ENCODE measurements at places on chromosomes 4 and X. TPM values are rescaled to one million over a fixed set of nuclear protein-coding genes. Genes with fewer than 3 reads are reported as not detected.
A peak's percentile ranks its signal among the peaks of the same experiment; 100 is the strongest.

PGK1 gene
- total RNA-seq: 104 TPM

LUZP4 gene
- total RNA-seq: not detected

LRCH2 gene
- 0.58 TPM for total RNA-seq

BGN gene
- total RNA-seq: 64.3 TPM

RRH gene
- total RNA-seq: not detected

ATOH1 gene
- not detected for total RNA-seq

OTC gene
- total RNA-seq: not detected

NAP1L3 gene
- total RNA-seq: not detected

DNA sequence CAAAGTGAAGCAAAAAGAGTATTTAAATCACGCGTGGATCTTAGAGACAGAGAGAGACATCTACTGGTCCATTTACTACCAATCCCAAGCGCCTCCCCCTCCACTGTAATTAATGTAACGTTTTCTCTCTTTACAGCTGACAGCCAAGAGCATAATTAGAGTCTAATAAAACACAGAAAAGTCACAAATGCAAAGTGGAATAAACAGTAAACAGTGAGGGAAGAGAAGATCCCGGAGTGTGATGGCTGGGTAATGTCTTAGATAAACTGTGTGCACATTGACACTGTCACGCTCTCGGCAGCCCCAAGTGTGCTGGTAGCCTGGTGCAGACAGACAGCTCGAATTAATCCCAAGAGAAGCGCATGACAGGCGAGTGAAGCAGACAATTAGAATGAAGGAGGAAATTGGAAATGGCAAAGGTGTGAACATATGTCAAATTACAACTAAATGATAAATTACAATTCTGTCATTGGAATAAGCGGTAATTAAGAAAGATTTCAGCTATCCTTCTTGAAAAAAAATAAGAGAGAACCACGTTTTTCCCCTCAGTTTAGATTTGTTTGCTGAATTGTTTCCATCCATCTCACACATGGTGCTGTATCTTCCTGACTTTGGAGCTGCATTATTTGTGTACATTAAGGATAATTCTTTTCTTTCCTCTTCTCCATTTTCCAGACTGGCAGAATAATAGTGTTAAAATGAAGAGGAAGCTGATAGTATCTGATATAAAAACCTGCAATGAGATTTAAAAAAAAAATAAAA is 100.1 kb downstream of the CXXC4 start:
- H3K36me3 ChIP-seq: no peaks in the 10 kb centered on the region
- H3K4me1 ChIP-seq: no peaks in the 10 kb centered on the region
- no peaks in the 10 kb centered on the region for H3K27me3 ChIP-seq
- no peak overlapping the region for H3K27ac ChIP-seq
- DNase-seq: peak; percentile 24

- no peaks in the 10 kb centered on the region for H3K36me3 ChIP-seq
- no peak overlapping the region for H3K27ac ChIP-seq
- no peak overlapping the region for H3K4me3 ChIP-seq
- no peaks in the 10 kb centered on the region for H3K27me3 ChIP-seq
- DNase-seq: peak; percentile 32
Measured at GRCh38 chrX:154918060-154918483, 31.9 kb downstream of the F8A1 start.

DNA sequence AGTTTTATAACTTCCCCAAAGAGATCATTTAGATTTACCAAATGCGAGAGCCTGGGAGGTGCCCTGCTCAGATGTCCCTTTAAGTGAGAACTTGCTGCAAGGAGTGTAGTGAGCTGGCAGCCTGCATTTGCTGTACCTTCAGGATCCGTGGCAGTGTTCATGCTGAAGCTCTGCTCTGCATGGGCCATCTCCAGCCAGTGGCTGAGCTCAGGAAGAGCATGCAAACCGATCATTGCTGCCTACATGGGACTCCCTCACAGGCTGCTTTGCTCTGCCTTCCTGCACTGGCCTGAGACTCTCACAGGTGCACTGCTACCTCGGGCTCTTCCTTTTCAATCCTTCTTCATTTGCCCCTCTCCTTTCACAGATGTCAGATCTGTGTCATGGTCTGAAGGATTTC is 152.0 kb upstream of the SFRP2 start:
- no peak overlapping the region for H3K4me3 ChIP-seq
- no peak overlapping the region for H3K27ac ChIP-seq

DNA sequence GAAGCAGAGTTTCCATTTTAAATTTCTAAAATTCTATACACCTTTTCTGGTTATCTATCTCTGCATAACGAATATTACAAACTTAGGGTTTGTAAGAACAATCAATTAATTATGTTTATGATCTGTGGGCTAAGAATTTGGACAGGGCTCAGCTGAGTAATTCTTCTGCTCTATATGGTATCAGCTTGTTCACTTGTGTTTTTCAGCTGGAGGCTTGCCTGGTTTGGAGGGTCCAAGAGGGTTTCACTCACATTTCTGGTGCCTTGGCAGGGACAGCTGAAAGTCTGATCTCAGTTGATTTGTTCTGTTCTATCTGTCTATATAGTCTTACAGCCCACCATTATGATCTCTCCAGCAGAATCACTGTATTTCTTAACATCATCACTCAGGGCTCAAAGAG is 57.8 kb upstream of the ADGRA3 start:
- H3K27ac ChIP-seq: no peak overlapping the region
- H3K27me3 ChIP-seq: no peaks in the 10 kb centered on the region
- H3K4me1 ChIP-seq: no peaks in the 10 kb centered on the region
- H3K4me3 ChIP-seq: no peak overlapping the region

DNA sequence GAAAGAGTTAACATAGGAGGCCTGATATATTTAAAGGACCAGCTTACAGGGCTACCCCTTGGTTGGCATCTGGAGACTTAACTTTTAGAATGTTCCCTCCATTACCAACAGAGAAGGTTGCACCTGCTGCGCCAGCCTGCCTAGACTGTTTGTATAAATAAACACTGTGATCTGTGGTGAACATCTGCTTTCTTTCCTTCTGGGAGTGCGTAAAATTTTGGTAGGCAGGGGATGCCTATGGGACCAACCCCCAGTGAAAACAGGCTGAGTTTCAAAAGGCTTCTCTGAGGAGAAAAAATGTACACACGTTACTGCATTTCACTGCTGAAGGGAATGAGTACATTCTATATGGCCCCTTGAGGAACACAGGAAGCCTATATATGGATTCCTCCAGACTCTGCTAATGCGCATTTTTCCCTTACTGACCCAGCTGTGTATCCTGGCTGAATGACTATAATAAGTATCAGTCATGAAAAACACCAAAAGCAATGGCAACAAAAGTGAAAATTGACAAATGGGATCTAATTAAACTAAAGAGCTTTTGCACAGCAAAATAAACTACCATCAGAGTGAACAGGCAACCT is 13.8 kb downstream of the CENPC start:
- H3K36me3 ChIP-seq: peaks cover 77% of the 10 kb centered on the region
- no peak for DNase-seq
- no peaks in the 10 kb centered on the region for H3K4me1 ChIP-seq
- H3K27me3 ChIP-seq: no peaks in the 10 kb centered on the region
- H3K27ac ChIP-seq: no peak overlapping the region

DNA sequence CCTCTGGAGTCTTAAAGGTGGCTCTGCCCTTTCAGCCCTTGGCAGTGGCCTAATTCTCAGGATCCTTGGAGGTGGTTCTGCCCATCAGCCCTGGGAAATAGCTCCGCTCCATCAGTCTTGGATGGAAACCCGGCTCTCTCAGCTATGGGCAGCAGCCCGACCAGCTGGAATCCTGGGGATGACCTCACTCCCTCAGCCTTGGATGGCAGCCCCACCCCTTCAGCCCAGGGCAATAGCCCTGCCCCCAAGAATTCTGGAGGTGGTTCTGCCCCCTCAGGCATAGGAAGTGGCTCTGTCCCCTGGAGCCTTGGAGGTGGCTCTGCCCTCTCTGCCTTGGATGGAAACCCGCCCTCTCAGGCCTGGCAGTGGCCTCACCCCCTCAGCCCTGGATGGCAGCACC is 127.7 kb downstream of the RBMX2 start:
- H3K27me3 ChIP-seq: no peaks in the 10 kb centered on the region
- H3K4me1 ChIP-seq: no peaks in the 10 kb centered on the region
- no peak overlapping the region for H3K4me3 ChIP-seq
- no peaks in the 10 kb centered on the region for H3K36me3 ChIP-seq
- no peak for DNase-seq

DNA sequence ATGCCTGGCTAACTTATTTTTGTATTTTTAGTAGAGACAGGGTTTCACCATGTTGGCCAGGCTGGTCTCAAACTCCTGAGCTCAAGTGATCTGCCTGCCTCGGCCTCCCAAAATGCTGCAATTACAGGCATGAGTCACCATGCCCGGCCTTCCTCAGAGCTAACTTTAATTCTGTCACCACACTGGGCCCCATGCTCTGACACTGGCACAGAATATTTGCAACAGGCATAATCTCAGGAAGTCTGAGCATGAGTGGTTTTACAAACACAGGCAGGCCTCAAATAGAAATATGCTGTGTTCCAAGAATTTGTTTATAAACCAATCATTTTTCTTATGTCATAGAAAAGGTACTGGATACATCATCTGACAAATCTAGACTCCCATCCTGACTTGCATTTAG is 32.7 kb upstream of the FAM9C start:
- no peaks in the 10 kb centered on the region for H3K4me1 ChIP-seq
- no peak for DNase-seq
- H3K36me3 ChIP-seq: no peaks in the 10 kb centered on the region
- H3K4me3 ChIP-seq: no peak overlapping the region
- no peaks in the 10 kb centered on the region for H3K27me3 ChIP-seq

DNA sequence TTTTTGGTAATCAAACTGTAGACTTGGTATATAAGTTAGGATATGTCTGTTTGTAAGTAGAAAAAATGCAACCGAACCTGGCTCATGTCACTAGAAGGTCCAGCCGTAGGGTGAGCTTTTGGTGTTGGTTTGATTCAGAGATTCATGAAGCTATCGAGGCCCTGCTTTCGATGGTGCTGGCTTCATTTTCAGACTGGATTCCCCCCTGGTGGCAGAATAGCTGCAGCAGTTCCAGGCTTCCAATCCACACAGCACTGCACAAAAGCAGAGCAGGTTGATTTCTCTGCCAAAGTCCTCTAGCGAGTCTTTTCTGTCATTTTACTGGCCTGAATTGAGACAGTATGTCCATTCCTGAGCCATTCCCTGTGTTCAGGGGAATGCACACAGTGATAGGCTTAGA is 33.1 kb downstream of the PDK3 start:
- peaks cover 16% of the 10 kb centered on the region for H3K4me1 ChIP-seq
- no peaks in the 10 kb centered on the region for H3K27me3 ChIP-seq
- H3K27ac ChIP-seq: no peak overlapping the region
- no peak overlapping the region for H3K4me3 ChIP-seq

DNA sequence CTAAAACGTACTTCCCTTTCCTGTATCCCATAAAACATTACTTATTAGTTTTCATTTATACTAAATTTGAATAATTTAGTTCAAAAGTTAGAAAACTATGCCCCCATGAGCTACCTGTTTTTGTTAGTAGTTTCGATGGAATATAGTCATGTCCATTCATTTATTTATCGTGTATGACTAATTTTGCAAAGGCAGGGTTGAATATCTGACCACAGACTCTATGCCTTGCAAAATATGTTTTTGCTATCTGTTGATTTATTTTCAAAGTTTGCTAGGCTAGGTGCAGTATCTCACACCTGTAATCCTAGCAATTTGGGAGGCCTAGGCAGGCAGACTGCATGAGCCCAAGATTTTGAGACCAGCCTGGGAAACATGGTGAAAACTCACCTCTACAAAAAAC is 78.4 kb downstream of the PDS5A start:
- peaks cover 8% of the 10 kb centered on the region for H3K4me1 ChIP-seq
- DNase-seq: no peak
- H3K36me3 ChIP-seq: peaks cover 29% of the 10 kb centered on the region
- no peak overlapping the region for H3K4me3 ChIP-seq

- H3K27ac ChIP-seq: no peak overlapping the region
- H3K4me1 ChIP-seq: peaks cover 31% of the 10 kb centered on the region
- no peaks in the 10 kb centered on the region for H3K36me3 ChIP-seq
- DNase-seq: peak; percentile 49
Measured at GRCh38 chr4:52840531-52841370, 21.4 kb upstream of the RASL11B start.

- no peak for DNase-seq
Measured at GRCh38 chr4:168433571-168433970, 46.7 kb downstream of the DDX60L start.

DNA sequence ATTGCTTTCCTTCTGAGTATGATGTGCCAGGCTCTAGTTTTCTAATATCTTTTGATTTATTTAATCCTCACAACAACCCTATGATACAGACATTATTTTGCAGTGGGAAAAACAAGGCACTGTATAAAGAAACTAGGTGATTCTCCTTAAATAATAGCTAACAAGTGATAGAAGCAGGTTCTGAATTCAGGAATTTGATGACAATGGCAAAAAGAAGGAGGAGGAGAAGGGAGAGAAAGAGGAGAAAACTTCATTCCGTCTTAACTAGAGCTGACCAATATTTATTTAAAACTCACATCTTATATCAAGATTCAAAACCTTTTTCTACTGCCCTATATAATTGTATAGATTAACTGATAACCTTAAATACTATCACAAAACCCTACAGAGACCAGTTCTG is 1477.1 kb upstream of the PCDH7 start:
- DNase-seq: no peak
- no peaks in the 10 kb centered on the region for H3K36me3 ChIP-seq

DNA sequence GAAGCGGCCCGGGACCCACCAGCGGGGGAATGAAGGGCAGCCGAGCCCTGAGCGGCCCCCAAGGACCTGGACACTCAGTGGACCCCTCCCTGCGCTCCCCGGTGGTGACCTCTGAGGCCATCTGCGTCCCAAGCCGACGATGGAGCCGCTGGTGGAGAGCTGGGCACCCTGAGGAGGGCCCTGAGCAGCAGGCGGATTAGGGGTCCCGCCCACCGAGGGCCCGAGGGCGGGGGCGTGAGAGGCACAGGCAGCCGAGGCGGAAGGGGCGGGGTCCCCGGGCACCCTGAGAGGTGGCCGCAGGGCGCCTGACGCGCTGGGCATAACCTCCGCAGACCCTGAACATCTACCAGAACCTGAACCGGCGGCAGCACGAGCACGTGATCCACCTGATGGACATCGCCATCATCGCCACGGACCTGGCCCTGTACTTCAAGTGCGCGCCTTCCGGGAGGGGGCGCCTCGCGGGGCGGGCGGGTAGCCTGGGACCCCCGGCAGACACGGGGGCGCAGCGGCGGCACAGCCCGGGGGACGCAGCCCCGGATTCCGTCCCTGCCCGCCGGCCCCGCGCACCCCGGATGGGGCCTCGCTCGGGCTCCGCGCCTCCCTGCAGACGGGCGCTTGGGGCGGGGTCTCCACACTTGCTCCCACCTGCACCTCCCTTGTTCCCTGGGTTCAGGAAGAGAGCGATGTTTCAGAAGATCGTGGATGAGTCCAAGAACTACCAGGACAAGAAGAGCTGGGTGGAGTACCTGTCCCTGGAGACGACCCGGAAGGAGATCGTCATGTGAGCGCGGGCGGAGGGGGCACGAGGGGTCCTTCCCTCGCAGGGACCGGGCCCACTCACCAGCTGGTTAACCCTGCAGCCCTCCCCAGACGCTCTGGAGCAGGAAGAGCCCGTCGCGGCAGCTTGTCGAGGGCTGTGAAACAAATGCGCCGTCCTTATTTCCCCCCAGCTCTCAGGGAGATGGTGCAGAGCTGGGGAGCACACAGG is 10.3 kb downstream of the ATP5ME start:
- no peaks in the 10 kb centered on the region for H3K36me3 ChIP-seq
- peak overlapping the region; percentile 56 for H3K27ac ChIP-seq
- peaks cover 8% of the 10 kb centered on the region for H3K27me3 ChIP-seq
- peaks cover 18% of the 10 kb centered on the region for H3K4me1 ChIP-seq
- DNase-seq: peak; percentile 93
- H3K4me3 ChIP-seq: peak overlapping the region; percentile 68

Measured in stomach (tissue), 19 donors.